ENCODE measurements at places on chromosomes 6 and 20.

DNA sequence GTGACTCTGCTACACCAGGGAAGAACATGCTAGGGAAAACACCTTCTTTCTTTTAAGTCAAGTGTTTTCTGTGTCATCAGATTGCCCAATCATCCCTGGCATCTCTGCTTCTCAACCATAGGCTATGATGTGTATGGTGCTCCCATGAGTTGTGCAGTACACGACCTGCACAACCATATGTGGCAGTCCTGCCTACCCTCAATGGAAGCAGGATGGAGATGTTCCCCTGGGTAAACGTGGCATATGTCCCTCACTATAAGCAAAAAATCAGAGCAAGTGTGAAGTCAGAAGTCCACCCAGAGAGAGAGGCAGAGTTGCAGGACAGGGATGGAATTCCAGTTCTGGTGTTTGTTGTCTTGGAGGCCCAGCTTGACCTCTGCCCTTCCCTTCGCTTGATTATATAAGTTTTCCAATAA is 10.3 kb upstream of the SNHG17 start:
- DNase-seq: no peak

DNA sequence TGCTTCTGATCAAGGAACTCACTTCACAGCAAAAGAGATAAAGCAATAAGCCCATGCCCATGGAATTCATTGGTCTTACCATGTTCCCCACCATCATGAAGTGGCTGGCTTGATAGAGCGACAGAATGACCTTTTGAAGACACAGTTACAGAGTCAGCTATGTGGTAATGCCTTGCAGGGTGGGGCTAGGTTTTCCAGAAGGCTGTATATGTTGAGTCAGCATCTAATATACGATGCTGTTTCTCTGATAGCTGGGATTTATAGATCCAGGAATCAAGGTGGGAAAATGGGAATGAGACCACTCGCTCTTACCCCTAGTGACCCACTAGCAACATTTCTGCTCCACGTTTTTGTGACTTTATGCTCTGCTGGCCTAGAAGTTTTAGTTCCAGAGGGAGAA is 220.7 kb upstream of the RSPO3 start:
- no peak for DNase-seq

DNA sequence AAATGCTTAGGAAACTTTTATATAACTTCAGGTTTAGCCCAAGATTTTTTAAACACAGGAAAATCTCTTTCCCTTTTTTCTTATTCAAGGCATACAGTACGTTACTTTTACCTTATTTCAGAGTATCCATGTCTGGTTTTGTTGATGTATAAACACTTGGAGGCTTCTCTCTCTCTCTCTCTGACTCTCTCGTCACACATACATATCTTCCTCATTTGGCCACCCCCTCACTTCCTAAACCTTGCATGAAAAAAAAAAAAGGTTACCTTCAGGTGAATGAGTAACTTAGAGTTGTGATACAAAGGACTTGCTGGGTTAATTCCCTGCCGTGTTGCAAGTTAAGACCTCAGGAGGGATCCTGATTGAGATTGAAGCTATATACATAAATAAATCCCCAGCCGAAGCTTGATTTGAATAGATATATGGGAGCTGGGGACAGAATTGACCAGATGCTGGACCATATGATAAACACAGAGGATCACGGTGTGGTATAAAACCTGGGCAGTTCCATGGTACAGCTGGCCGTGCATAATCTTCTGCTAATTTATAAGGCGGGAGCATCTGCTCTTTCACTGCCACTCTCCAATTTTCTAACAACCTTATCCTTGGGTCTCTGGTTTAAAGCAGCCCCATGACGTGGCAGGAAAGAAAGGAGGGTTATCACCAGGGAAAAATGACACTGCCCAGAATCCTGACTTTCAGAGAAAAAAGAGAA is 55.1 kb upstream of the IL20RA start:
- no peak for DNase-seq

GRCh38 chr20:19968466-19969073 is 48.6 kb upstream of the NAA20 start:
- DNase-seq: no peak

Data from HFFc6 (cell line).